ENCODE measurements at places on chromosomes 2 and 18.

- DNase-seq, result no peak
Observed at GRCh38 chr2:237217995-237218616, 132.4 kb downstream of the COPS8 start.

DNA sequence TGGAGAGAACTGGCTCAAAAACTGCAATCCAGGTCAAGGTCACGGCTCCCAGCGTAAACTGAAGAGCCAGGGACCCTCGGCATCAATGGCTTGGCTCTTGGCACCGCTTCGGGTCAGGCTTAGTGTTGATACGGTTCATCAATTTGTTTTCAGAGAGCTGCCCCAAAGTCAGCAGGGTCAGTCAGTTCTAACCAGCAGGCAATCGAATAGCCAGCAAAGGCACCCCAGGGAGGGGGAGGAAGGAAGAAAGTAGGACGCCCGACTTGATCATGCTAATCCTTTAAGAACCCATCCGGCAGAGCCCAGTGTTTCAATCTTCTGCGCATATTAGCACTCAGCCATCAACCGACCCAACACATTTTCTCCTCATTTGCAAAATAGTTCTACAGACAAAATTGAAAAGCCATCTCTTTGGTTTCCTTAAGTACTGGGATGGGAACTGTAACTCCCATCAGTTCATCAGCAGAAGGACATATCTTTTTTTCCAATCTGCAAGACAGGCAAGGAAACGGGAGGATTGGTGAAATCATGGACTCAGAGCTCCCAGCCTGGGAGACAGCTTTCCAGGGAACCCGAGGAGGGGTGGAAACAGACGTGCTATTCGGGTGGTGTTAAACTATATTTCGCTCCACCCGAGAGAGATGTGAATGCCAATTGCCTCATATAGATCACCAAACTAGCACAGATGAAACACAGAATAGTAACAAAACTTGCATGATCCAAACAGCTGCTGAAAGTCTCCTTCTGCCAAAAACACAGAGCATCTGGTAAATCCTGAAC is 40.7 kb upstream of the CABLES1 start:
- DNase-seq, result no peak

DNA sequence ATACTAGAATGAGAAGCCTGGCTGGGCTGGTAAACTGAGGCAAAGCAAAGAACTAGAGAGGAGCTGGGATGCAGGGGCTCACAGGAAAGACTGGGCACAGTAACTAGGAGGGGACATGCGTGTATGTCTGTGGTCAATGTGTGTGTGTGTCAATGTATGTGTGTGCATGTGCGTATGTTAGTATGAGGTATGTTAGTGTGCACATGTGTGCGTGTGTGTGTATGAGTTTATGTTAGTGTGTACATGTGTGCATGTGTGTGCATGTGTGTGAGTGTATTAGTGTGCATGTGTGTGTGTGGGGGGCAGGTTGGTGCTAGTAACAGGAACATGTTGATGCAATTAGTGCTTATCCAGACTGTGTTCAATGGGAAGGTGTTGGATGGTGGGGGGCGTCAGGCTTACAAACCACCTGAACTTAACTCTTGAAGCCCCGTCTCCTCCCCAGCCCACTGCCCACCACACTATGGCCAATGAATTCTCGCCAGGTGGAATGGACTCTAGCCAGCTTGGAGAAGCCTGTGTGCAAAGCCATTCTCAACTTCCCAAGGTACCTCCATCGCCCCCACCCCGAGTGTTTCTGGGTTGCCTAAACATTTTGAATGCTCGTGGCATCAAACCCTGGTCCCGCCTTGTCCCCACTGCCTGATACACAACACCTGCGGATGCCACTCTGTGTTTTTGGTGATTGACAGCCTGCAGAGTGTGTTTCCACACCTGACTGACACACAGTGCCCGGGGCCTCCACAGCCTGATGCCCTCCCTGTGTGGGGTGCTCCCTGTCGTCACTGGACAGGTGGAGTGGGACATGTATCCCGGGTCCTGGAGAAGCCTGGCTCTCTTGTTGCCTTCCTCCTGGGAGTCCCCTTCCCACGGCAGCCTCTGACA is 90.1 kb upstream of the ASB18 start:
- no peak for DNase-seq

- DNase-seq, result no peak
Observed at GRCh38 chr18:600107-600506, 3.3 kb downstream of the CLUL1 start.

GRCh38 chr18:50194631-50195532 is at the start of gene MYO5B:
Gene MYO5B, minus strand, starts transcription at chr18:50195147. Its CDS starts 354 bp downstream, at chr18:50194793.
- peak; percentile 7 for DNase-seq

DNA sequence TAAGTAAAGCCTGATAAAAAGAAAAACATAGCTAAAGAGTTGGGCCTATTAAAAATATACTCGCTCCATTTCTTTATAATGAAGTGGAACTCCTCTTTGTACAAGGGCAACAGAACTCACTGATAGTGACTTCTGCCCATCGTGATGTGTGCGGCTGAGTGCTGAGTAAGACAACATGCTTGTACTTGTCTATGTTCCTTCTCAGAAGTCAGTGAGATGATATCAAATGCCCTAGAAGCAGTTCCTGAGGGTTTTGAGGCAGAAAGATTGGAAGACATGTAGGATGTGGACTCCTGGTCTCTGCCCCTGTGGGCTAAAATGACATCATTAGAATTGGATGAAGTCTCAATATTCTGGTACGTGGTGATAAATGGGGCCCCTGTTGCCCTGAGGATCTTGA is 73.8 kb downstream of the USP40 start:
- DNase-seq, result no peak
